ENCODE measurements at places on chromosomes 12 and 14.

- no peak for DNase-seq
Measured at GRCh38 chr12:130633771-130634170, 82.3 kb downstream of the RIMBP2 start.

DNA sequence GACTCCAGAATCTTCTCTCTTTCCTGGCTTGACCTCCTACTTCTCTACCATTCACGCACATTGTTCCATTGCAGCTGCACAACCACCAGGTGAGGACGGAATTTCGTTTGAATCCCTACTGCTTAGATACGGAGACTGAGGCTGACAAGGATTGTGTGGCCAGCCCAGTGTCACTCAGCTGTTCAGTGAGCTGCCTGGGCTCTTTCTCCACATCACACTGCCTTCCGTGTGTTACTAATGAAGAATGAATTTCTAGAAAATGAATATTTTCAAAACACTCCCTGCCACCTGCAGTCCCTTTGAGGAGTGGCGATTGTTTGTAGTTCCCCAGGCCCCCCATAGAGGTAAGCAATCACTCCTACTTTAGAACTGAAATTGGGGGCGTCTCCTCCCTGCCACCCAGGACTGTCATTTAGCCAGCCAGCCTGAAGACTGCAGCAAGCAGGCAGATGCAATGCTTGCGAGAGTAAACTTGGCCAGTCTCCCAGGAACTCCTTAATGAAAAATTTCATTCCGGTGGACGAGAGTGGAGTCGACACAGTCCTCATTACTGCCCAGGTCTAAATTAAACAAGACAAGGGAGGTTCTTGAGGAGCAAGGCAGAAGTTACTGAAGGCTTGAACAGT, 239.7 kb downstream of the SLC41A2 start:
- DNase-seq: no peak

GRCh38 chr12:25651931-25652330, 98.8 kb upstream of the LMNTD1 start:
- no peak for DNase-seq

- DNase-seq: no peak
Measured at GRCh38 chr14:90556012-90556477, 159.2 kb downstream of the CALM1 start.

- DNase-seq: no peak
Measured at GRCh38 chr12:101459642-101460346, 15.3 kb upstream of the SPIC start.

DNA sequence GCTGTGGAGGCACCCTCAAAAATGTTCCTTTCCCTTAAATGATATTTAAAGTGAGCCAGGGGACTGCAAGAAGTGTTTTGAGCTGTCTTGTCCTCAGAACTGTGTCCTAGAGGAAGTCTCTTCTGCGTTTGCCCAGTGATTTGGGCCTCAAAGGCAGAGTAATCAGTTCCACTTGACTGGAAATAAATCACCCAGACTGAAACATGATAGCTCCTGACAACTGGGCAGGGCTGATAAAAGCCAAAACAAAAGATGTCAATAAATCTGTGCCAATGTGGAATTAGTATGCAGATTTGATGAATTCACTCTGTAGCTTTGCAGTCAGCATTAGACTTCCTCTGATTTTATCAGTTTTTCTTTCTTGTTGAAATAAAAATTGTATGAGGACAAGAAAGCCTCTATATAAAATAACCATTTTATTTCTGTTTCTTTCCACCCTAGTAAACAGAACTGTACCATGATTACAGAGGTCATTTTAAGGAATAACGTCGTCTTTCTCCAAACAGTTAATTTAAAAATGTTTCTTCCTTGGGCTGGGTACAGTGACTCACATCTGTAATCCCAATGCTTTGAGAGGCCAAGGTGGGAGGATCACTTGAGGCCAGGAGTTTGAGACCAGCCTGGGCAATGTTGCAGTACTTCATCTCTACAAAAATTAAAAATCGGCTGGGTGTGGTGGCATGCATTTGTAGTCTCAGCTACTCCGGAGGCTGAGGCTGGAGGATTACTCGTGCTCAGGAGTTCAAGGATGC, 180.8 kb downstream of the ERC1 start:
- DNase-seq: no peak

DNA sequence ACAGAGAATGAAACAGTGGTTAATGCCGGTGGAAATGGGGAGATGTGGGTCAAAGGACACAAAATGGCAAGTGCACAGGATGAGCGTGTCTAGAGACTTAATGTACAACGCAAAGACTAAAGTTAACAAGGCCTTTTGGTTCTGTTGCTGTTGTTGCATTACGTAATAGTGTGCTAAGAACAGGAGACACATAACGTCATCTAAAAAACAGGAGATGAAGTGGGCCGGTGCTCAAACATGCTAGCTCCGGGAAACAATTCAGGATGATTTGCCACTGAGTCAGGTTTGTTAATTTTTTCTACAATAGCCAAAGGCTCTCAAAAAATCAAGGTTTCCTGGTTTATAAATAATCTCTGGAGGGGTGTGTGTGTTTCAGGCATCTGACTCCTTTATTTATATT, 55.5 kb downstream of the ETV6 start:
- DNase-seq: peak; percentile 71

DNA sequence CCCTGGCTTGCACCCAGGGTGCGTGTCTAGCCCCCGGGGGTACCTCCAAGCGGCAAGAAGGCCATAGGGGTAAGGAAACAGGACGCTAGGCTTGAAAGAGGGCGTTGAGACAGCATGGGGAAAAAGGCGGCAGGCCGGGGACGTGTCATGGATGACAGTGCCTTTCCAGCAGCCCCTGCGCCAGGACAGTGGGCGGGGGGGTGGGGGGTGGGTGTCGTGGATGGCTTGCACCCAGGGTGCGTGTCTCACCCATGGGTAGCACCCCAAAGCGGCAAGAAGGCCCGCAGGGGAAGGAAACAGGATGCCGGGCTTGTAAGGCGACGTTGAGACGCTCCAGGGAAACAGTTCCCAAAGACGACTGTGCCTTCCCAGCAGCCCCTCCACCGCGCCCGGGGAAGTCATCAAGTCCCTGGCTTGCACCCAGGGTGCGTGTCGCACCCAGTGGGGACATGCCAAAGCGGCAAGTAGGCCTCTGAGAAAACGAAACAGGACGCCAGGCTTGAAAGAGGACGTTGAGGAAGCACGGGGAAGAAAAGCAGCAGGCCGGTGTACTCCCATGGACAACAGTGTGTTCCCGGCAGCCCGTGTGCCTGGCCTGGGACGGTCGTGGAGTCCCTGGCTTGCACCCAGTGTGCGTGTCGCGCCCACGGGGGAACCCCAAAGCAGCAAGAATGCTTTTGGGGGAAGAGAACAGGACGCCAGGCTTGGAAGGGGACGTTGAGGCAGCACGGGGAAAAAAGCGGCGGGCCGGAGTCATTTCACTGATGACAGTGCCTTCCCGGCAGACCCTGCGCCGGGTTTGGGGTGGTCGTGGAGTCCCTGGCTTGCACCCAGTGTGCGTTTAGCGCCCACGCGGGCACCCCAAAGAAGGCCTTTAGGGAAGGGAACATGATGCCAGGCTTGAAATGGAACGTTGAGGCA, 163.5 kb upstream of the ALG10B start:
- DNase-seq: no peak

DNA sequence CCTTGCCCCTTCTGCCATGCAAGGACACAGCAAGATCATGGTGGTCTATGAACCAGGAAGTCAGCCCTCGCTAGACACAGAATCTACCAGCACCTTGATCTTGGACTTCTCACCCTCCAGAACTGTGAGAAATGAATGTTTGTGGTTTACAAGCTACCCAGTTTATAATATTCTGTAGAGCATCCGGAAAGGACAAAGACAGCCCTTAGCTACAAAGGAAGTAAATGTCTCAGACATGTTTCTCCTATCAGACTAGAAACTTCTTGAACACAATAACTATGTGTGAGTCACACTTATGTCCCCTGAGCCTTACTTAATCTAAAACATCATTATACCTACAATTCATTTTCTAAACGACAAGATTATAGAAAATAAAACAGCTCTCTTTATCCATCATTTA, 176.7 kb downstream of the KLHL28 start:
- no peak for DNase-seq

DNA sequence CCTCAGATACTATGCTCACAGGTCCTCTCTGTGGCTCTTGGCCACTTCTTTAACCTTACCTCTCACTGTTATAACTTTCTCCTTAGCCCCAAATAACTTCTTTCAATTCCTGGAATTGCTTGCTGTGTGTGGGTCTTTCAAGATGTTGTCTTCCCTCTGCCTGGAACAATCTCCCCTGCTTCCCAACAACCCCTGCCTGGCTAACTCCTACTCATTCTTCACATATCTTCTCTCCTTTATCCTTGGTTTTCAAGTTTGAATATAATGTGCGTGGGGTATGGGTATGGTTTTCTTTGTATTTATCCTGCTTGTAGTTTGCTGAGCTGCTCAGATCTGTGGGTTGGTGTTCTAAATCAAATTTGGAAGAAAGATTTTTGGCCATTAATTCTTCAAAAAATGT, 2.7 kb upstream of the WASHC3 start:
- no peak for DNase-seq

DNA sequence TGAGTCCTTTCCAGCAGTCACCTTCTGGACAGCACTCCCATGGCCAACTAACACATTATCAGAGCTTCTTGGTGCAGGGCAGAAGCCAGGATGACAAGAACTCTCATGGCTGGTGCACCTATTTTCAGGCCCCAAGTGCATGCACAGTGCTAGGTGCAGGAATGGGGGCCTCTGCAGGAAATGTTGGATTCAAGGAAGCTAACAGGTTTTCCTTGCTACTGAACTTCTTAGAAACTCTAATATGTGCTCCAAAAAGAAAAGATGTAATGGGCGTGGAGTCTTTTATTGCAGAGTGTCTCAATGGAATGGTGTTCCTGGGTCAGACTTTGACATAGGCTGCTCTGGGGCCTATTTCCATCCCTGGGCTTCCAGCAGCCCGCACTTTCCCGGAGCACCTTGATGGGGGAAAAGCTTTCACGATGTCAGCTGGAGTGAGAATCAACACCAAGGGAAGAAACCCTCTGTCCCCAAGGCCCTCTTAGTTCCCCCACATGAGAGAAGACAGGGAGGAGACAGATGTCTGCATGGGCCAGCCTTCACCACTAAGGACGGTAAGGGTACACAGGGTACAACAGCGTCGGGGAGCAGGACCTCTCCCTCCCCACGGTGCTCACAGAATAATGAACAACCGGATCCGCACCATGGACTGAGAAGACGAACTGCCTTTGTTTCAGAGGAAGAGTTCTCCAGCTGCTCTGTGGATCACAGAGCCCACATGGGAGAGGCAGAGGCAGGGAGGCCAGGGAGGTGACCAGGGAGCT, 6.9 kb downstream of the KRT3 start:
- no peak for DNase-seq

DNA sequence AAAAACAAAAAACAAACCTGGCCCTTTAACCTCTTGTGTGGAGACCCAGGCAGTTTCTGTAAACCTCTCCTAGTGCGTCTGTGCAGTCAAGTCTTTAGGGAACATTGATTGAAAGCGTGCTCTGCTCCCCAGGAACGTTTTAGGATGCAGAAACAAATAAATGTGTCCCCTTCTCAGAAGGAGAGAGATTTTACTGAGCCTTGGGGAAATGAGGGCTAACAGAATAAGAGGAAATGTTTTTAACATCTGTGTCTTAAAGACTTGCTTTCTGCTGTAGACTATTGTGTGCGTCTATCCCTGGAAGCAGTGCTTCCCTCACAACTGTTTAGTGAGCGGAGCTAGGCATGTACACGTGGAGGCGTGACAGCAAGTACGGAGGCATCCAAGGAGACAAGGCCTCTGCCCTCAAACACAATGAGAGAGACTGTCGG, 54.3 kb downstream of the TECPR2 start:
- DNase-seq: no peak

GRCh38 chr14:101595887-101596721, 34.8 kb downstream of the DIO3 start:
- no peak for DNase-seq

- no peak for DNase-seq
Measured at GRCh38 chr12:112777387-112778310, 13.9 kb upstream of the RPH3A start.

DNA sequence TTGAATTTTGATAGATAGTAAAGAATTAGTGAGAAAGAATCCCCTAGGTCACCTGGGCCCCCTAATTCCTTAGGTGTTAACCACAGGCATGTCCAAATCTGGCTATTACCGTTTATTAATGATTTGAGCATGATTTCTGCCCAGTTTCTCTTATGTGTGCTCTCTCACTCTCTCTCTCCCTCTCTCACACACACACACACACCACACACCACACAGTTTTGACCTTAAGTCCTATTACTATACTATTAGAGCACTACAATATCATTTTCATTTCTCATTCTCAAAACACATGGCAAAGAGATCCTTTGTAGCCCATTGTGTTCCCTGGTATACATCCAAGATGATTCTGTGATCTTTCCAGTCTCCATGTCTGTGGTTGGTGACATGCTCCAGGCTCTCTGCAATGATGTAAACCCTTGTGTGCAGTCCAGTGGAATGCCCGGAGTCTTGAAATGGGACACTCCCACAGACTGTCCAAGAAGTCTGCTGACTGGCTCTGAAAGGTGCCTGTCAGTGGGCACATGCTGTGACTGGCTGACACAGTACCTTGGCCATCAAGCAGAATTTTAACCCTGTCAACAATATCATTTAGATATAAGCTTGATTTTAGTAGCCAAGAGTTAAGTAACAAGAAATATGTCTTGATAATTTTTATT, 96.2 kb downstream of the FIGNL2 start:
- DNase-seq: peak; percentile 83

DNA sequence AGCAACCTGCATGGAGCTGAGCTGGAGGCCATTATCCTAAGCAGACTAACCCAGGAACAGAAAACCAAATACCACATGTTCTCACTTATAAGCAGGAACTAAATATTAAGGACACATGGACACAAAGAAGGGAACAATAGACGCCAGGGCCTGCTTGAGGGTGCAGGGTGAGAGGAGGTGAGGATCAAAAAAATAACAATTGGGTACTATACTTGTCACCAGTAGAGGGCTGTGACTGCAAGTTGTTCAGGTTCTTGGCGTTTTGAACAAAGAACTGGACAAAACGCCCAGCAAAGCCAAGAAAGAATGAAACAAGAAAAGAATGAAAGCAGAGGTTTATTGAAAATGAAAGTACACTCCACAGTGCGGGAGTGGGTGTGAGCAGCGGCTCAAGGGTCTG, 208.5 kb upstream of the NEDD1 start:
- DNase-seq: no peak

- DNase-seq: no peak
Measured at GRCh38 chr14:103121121-103121845, 2.0 kb upstream of the TNFAIP2 start.

GRCh38 chr12:82530394-82530793, 156.3 kb upstream of the TMTC2 start:
- no peak for DNase-seq

GRCh38 chr12:90098132-90098779, 389.6 kb upstream of the ATP2B1 start:
- DNase-seq: no peak

- no peak for DNase-seq
Measured at GRCh38 chr12:95215949-95216348, 1.3 kb downstream of the FGD6 start.

DNA sequence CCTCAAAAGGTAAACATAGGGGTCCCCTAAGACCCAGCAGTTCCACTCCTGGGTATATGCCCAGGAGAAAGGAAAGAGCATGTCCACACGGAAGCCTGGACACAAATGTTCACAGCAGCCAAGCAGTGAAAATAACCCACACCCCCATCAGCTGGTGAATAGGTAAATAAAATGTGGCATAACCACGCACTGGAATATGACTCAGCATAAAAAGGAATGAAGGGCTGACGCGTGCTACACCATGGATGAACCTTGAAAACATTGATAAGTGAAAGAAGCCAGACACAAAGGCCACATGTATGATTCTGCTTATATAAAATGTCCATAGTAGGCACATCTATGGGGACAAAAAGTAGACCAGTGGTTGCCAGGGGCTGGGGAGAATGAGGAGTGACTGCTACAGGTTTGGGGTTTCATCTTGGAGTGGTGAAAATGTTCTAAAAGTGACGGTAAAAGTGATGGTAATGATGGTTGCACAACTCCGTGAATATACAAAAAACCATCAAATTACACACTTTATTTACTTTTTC, 3.8 kb upstream of the SCARB1 start:
- no peak for DNase-seq

Data from AG09309 (cell line).